ENCODE measurements at places on chromosomes 1 and 21. TPM values are rescaled to one million over a fixed set of nuclear protein-coding genes. Genes with fewer than 3 reads are reported as not detected.
A peak's percentile ranks its signal among the peaks of the same experiment; 100 is the strongest.

DNA sequence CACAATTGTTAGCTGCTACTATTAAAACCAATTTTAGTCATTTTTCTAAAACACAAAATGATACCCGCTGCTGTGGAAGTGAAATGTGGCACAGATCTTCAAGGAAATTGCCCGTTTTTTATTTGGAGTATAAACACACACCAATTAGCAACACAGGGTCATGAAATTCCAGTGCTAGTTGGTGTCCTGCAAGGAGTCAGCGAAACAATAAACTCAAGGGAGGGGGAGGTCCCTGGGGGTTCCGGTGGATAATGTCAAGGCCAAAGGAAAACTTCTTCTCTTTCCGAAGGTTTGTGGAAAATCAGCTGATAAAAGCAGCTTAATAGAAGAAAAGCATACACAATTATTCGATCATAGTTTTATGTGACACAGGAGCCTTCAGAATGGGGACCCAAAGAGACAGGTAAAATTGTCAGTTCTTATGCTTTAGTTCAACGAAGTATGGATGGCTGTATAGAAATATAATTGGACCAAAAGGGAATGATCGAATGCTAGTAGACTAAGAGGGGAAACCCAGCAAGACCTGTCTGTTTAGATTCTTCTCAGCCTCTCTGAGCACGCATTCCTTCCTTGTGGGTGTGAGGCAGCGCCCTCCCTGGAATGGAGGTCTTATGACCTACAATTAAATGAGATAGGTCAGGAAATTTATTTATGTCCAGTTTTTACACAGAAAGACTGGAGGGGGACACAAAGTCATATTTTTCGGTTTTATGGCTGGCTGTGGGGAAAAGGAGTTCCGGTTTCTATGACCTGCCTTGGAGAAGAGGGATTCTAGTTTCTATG is 65.9 kb downstream of the KCNK1 start:
- H3K4me3 ChIP-seq, result no peak overlapping the region
- no peak for DNase-seq
- no peak overlapping the region for H3K27ac ChIP-seq
- H3K36me3 ChIP-seq, result no peaks in the 10 kb centered on the region

DNA sequence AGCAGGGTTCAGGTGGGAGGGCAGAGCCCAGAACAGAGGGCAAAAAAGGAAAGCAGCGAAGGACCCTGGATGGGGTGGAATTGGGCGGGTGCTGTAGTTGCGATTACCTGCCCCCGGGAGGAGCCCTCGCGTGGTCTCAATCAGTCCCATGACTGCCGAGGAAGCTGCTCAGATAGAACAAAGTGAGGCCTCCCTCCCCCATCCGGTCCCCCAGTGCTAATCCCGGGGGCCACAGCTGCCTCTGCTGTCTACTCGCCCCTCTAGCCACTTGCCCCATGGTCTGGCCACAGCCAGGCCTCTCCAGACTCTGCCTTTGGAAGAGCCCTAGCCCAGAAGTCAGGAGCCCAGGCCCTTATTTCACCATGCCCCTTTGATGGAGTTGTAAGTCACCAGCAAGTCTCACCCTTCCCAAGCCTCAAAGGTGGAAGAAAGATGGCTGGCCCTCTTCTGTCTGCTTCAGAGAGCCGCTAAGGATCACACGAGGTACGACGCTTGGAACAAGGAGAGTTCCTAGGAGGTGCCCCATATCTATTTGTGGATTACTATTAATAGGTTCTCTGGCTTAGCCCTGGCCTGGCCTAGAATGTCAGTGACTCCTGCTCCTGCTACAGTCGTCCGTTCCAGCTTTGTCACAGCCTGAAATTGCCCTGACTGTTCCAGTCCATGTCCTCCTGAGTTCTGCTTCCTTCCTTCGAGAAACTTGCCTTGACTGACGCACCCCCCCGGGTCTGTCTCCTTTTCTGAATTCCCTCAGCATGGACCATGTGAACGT is 16.4 kb downstream of the ECHDC2 start:
- no peak overlapping the region for H3K4me3 ChIP-seq
- peak overlapping the region; percentile 78 for H3K27ac ChIP-seq
- H3K27me3 ChIP-seq, result no peaks in the 10 kb centered on the region
- H3K4me1 ChIP-seq, result peaks cover 25% of the 10 kb centered on the region

DNA sequence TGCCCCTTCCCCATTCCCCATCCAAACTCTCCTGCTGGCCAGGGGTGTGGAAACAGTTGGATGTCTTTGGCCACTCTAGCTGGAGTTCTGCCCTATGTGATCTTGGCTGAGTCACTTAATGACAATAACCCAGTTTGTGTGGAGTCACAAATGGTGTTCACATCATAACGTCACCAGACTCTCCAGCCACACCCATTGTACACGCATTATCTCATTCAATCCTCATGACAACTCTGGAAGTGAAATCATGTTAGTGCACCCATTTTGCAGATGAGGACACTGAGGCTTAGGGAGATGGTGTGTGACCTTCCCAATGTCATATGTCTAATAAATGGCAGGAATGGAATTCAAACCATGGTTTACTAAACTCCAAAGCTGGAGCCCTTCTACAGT is 1.2 kb upstream of the CDA start:
- peaks cover 10% of the 10 kb centered on the region for H3K4me1 ChIP-seq
- peak overlapping the region; percentile 26 for H3K27ac ChIP-seq
- H3K27me3 ChIP-seq, result peaks cover 46% of the 10 kb centered on the region
- H3K4me3 ChIP-seq, result no peak overlapping the region
- DNase-seq, result no peak
- no peaks in the 10 kb centered on the region for H3K36me3 ChIP-seq

DNA sequence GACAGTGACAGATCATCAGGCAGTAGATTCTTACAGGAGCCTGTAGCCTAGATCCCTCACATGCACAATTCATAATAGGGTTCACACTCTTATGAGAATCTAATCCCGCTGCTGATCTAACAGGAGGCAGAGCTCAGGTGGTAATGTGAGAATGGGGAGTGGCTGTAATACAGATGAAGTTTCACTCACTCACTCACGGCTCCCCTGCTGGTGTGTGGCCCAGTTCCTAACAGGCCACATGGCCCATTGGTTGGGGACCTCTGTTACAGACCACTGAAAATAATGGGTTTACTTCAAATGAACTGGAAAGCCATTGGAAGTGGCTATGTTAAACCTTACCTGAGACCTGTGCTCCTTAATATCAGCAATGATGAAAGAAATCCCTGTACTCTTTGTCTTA is 151.0 kb downstream of the GRIK1 start:
- H3K4me3 ChIP-seq, result no peak overlapping the region
- H3K27me3 ChIP-seq, result no peaks in the 10 kb centered on the region
- DNase-seq, result no peak
- H3K36me3 ChIP-seq, result no peaks in the 10 kb centered on the region

DNA sequence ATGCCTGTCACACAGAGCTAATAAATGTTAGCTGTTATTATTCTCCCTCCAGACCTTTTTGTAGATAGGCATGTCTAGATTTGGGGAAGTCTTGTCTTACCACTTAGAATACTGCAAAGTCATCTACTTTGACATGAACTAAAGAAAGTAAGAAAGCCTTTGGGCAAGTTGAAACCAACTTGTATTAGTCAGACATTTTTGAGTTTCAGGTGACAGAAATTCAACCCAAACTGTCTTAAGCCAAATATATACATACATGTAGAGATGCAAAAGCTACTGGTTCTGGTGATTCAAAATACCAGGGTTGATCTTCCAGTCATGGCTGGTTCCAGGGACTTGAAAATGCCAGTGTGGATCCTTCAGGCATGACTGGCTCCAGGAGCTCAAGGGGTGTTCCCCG is 276.8 kb upstream of the TMEM51 start:
- H3K27me3 ChIP-seq, result peaks cover 12% of the 10 kb centered on the region
- H3K4me1 ChIP-seq, result no peaks in the 10 kb centered on the region
- no peak for DNase-seq
- H3K36me3 ChIP-seq, result no peaks in the 10 kb centered on the region

- H3K27ac ChIP-seq, result no peak overlapping the region
- H3K4me3 ChIP-seq, result no peak overlapping the region
- H3K27me3 ChIP-seq, result no peaks in the 10 kb centered on the region
- no peaks in the 10 kb centered on the region for H3K36me3 ChIP-seq
- DNase-seq, result no peak
- H3K4me1 ChIP-seq, result no peaks in the 10 kb centered on the region
These were observed 94.0 kb downstream of the IFI44 start for GRCh38 chr1:78743626-78744025.

GRCh38 chr1:51019811-51020210 is 49.8 kb downstream of the CDKN2C start:
- no peak overlapping the region for H3K27ac ChIP-seq
- no peaks in the 10 kb centered on the region for H3K4me1 ChIP-seq
- no peak for DNase-seq
- H3K4me3 ChIP-seq, result no peak overlapping the region

DNA sequence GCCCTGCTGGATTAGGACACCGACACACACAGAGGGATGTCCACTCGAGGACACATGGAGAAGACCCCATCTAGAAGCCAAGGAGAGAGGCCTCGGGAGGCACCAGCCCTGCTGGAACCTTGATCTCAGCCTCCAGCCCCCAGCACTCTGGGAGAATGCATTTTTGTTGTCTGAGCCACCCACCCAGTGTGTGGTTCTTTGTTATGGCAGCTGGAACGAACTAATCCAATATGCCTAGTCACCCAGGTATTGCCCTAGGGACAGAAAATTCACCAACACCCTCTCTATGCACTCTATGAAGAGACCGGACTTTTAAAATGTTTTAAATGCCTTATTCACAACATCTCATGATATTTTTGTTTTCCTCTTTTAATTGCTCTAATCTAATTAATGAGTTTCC is 117.4 kb downstream of the CRYAA start:
- no peak overlapping the region for H3K27ac ChIP-seq
- H3K4me1 ChIP-seq, result no peaks in the 10 kb centered on the region
- H3K27me3 ChIP-seq, result peaks cover 4% of the 10 kb centered on the region
- DNase-seq, result no peak
- H3K36me3 ChIP-seq, result no peaks in the 10 kb centered on the region

The HSD3B1 gene
- not detected for total RNA-seq

The NPR1 gene
- total RNA-seq, result 11.5 TPM

Measured in heart right ventricle (tissue), 16 donors.